D721Med (cell line): ENCODE measurements at places on chromosomes 4 and X.

DNA sequence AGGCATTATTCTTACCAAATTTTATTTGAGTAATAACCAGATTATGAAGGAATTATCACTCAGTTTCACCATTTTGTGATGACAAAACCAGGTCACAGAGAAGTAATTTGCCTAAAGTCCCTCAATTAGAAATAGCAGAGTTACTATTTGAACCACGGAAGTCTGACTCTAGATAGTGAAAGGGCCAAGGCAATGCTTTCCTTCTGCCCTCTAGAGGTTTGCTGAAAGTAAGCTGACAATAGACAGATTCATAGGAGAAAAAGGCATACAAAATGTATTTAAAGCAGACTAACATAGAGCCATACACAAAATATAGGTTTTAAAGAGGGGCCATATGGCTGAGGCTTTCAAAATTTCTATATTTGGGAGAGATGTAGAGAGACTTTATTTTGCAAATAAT is 43.1 kb downstream of the CXXC4 start:
- DNase-seq: no peak

DNA sequence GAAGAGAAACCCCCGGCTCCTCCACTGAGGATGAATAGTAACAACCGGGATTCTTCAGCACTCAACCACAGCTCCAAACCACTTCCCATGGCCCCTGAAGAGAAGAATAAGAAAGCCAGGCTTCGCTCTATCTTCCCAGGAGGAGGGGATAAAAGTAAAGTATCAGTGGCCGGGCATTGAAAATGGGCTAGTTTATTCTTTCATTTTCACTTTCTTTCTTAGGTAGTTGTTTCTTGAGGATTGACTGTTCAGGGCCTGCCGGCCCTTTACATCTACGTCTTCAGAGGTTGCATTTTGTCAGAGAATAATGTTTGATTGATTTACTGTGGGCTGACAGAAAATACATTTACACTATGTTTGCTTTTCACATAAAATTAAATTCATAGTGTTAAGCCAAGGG is 27.1 kb downstream of the PAK3 start:
- DNase-seq: no peak

- DNase-seq: no peak
Measured at GRCh38 chrX:22433292-22434070, 160.8 kb downstream of the CBLL2 start.

GRCh38 chrX:1246816-1247215 is 21.8 kb upstream of the CSF2RA start:
- DNase-seq: no peak

DNA sequence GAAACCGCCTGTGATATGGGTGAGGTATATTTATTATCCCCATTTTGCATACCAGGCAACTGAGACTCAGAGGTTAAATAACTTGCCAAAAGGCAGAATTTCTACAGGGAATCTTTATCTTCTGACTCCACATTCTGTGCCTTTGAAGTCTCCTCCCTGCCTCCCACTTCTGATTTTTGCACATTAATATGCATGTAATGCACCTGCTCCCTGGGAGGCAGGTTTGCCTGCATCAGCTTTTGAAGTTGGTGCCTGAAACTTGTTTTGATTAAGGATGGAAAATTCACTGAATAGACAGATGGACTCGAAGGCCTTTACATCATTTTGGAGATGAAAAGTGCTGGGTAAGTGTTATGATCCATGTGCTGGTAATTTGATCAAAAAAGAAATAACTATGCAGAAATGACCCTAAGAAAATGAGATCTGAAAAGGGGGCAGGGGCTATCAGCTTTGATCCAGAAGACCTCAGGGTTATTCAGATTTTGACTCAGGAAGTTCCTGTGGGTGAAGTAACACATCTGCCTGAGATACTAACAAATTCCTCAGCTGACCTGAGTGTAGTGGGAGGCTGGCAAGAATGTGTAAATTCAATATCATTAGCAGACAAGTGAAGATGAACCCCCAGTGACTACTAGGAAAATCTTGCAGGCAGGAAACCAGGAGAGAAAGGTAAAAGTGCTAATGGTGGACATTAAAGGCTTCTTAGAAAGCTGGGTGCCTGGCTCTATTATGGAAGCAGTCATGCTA is 167.5 kb upstream of the BOD1L1 start:
- no peak for DNase-seq

DNA sequence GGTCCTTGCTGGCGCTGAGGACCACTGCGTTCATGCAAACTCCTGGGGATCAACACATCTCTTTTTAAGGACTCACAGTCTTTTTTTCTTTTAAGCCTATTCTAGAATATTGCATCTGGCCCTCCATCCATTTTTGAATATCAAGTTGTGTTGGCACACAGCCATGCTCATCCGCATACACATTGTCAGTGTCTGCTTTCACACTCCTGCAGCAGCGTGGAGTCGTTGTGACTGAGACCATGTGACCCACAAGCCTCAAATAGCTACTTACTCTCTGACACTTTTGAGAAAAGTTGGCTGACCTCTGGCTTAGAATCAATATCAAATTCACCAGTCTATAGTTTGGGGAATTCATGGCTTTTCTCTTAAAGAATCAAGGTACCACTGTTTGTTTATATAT is 191.8 kb upstream of the S100G start:
- DNase-seq: no peak

- no peak for DNase-seq
Measured at GRCh38 chr4:18390655-18391353, 369.2 kb upstream of the LCORL start.

DNA sequence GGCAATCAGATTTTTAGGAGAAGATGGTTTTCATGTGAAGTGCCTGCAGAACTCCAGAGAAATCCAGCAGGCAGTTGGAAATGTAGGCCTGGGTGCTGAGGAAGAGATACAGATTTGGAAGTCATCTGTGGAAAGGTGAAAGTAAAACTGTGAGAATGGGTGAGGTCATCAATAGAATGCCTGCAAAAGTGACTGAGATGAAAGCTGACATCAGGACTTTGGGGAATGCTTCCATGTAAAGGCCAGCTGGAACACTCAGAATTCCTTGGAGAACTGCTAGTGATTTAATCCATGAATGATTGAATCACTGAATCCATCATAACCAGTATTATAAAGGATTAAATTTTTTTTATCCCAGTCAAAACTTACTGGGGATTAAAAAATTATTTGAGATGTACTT is 124.5 kb upstream of the GIMD1 start:
- DNase-seq: no peak

DNA sequence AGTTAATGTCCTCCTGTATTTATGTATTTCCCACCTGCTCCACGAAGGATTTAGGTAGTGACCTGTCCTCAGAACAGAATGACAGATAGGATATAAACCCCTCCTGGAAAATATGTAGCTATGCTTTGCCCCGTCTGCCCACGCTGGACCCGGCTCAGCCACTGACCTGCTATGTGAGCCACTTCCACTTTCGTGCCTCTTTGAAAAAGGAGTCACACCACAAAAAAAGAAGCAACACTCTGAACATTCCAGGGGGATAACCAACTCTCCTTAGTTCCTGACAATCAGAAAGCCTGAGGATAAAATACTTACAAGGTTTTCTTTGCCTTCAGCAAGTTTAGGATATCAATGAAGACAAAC is 11.1 kb downstream of the ACSL1 start:
- no peak for DNase-seq

- DNase-seq: peak; percentile 27
Measured at GRCh38 chrX:123834116-123834515, 25.7 kb upstream of the XIAP start.

GRCh38 chr4:21876711-21877110 is 71.9 kb downstream of the KCNIP4 start:
- no peak for DNase-seq

DNA sequence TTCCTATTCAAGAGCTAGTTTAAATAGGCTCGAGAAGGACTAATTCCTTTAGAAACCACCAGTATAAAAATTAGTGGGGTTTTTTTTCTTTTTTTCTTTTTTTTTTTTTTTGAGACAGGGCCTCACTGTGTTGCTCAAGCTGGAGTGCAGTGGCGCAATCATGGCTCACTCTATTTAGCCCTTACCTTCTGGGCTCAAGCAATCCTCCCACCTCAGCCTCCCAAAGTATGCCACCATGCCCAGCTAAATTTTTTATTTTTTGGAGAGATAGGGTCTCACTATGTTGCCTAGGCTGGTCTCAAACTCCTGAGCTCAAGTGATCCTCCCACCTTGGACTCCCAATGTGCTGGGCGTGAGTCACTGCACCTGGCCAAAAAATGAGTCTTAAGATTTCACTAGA is 52.8 kb downstream of the APOO start:
- DNase-seq: no peak

GRCh38 chr4:87236861-87237260 is 16.4 kb upstream of the KLHL8 start:
- DNase-seq: no peak

DNA sequence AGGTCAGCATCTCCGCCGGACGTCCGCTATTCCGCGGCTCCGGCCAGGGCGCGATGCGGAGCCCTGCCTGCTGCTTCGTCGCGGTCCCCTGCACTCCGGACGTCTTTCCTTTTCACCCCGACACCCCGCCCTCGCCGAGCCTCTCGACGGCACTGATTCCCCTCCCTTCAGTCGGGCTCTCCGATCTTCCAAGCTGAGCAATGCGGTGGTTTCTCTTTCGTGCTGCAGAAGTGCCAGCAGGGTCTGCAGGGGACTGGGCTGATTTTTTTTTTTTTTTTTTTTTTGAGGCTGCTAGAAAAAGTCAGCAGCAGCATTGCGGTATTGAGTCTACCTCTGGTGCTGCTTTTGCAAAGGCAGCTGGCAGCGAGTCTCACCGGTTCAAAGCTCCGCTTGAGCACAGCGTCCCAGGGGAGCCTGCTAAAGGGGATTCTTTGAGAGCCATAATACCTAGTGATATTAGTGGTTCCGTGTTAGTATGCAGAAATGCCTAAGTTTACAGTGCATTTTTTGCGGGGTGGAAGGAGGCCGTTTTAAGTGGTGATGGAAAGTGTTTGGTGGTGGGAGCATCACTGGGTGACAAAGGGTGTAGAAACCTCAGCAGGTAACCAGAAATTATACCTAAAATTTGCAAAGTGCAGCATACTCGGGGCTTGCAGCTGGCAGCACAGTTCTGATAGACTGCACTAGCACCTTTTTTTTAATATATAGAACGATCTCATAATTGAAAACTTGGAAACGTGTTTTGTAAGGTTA is 969 bp downstream of the STIM2 start:
- no peak for DNase-seq

- no peak for DNase-seq
Measured at GRCh38 chrX:22803353-22803752, 196.4 kb upstream of the DDX53 start.

DNA sequence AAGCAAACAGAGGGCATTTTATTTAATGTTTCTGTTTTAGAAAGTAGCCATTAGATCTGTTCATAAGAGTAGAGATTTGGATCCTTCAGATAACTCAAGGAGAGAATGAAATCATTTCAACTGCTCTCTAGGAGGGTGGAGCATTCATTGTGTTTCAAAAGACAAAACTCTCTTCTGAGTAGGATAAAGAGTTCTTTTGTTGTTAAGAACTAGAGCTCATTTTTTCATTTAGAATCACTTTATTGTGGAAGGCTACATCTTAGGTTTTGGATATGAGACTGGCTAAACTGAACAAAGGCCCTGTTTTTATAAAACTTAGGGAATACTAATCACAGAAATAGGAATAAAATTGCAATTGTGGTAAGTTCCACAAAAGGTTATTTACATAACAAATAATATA is 193.9 kb upstream of the PCDH10 start:
- DNase-seq: no peak

- no peak for DNase-seq
Measured at GRCh38 chrX:112457788-112458187, 221.9 kb downstream of the LHFPL1 start.

GRCh38 chr4:26529479-26529878 is 39.2 kb upstream of the CCKAR start:
- DNase-seq: no peak

DNA sequence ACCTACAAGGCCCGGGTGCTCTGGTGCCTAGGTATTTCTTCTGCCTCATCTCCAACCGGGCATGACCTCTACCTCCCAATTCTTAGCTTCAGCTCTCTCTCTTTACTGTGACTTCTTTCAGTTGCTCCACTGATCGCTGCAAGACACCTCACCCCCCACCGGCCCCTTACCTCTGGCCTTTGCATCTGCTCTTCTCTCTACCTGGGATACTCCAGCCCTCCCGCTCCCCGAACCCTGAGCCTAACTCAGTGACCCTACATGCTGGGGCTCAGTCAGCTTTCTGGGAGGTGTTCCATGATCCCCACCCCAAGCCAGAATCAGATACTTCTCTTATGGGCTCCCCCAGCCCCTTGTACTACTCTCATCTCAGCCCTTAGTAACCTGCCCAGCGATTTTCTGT is 99.6 kb downstream of the EFNB1 start:
- no peak for DNase-seq

DNA sequence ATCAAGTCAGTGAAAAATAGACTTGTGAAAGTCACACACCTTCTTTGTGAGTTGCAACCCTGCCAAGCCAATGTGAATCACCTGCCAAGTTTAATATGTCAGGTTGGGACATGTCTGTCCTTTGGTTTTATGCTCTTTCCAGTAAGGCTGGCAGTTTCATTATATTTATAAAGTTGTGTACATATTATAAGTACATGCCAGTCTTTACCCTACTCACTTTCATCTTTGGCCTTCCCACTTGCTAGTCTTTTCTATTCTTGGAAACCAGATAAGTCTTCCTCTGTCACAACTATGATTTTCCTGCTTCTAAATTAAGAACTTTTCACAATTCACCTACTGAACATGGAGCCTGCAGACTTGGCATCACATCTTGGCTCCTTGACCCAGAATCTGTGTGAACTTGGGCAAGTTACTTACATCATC is 680.7 kb upstream of the BOD1L1 start:
- no peak for DNase-seq

GRCh38 chrX:103817502-103817901 is 14.6 kb downstream of the RAB9B start:
- DNase-seq: no peak

DNA sequence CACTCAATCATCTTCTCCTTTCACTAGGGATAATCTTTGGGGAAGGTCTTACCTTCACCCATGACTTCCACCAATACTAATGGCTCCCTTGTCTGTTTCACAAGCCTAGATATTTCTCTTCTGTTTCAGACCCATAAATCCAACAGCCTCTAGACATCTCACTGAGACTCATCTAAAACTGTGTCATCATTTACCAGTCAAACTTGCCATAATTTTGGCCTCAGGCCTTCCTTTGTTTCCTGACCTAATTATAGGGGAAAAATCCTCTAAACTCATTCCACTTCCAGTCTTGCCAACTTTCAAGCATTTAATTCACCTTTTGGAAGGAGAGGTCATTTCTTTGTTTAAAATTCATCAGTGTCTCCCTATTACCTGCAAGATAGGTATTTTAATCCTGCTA is 181.0 kb upstream of the CNKSR2 start:
- DNase-seq: no peak
